ENCODE measurements at places on chromosomes 2 and 18.

GRCh38 chr18:28013066-28013465, 163.9 kb downstream of the CDH2 start:
- DNase-seq: no peak

DNA sequence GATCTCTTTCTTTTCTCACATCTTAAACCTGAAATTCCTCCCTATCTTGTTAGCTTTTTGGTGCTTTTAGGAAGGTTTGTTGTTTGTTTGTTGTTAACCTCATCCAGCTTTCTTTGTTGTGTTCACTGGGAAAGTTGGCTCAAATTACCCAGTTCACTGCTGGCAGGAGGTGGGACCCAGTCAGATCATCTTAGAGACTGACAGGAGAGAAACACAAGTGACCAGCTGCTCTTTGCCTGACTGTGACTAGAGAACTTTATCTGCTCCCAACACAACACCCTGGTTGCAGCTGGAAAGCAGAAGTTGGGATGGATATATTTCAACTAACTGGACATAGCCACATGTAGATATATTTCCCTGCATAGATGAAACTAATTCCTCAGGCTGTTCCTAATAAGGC, 10.0 kb downstream of the MAPK4 start:
- no peak for DNase-seq

- no peak for DNase-seq
Observed at GRCh38 chr2:240981280-240981679, 17.1 kb upstream of the SNED1 start.

- no peak for DNase-seq
Observed at GRCh38 chr2:112622528-112622849, 23.2 kb upstream of the SLC20A1 start.

DNA sequence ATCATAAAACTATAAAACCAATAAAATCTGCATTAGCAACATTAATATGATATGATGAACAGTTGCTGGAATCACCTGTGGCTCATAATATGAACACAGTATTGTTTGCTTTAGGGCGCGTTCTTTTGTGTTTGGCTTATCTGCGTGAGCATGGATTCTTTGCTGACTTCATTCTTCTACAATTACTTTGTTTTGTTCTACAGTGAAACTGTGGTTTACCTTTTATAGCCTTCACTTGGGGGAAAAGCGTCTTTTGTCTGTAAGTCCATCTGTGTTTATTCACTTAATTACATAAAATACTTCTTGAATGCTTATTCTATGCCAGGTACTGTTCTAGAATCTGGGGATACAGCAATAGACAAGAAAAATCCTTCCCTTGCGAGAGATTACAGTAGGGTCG, 74.0 kb upstream of the SEC11C start:
- DNase-seq: no peak

DNA sequence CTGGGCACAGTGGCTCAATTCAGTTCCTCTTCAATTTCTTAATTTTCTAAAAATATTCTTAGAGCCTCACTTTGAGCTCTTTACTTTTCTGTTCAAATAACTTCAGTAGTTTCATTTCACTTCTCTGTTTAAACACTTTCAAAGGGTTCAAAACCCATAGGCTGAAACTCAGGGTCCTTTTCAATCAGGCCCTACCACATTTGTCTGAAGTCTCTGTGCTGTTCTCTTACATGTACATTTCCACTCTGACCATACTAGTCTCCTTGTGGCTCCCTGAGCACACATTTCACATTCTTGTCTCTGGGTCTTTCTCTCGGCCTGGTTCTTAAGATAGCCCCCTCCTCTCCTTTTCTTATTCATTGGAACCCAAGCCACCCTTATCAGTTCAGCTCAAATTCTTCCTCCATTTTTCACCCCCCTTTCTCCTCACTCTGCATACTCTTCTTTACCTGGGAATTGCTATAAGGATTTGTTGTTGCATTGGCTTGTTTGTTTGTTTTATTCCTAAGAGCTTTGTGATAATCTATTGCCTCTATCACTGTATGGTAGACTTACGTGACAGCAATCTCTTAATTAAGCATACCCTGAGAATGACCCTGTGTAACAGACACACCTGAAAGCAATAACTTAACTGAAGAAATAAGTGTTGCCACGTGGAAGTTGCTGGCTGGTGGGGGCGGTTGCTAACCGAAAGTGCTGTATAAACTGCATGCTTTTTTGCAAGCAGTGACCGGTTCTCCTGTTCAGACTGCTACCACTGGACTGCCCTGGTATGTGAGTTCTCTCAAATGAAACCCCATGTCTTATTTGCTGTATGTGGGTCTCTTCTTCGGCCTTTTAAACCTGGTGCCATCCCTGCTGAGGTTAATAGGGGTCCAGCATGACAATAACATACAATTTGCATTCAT, 27.7 kb upstream of the ACADL start:
- no peak for DNase-seq

DNA sequence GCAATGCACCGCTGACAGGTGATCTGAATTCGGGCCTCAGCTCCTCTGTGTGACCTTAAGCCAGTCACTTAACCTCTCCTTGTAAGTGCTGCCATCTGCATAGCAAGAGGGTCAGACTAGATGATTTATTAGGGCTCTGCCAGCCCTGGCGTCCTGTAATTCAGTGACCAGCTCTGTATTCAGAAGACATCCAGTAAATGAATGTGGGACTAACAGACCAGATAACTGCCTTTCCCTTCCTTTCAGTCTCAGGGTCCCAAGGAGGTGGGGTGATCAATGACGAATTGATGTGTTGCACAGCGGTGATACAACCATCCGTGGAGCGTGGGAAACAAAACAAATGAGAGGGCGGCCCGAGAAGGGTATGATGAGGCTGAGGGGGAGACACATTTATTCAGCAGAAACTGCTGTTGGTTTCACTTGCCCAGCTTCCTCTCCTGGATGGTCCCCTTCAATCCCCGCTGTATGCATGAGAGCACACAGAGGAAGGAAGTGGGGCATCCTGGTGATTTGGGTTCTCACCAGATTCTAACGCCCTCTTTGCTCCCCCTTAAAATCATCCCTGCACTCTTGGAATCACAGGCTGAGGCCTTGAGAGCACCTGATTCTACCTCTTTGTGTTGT, 92.8 kb downstream of the VIT start:
- no peak for DNase-seq

DNA sequence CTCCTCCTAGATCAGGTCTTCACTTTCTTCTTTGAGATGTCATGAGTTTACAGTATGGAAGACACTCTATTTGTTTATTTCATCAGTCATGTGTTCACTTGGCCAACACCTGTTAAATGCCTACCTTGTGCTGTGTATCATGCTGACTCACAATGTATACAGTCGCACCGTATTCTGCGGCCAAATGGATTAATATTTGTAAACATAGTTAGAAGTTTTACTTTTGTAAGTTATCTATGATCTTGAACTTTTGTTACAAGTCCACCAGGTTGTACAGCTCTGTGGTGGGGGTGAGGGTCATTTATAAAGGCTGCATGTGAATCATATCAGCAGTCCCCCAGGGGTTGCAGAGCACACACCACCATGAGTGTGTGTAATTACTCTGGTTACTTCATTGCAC, 408.7 kb upstream of the NRP2 start:
- DNase-seq: no peak

DNA sequence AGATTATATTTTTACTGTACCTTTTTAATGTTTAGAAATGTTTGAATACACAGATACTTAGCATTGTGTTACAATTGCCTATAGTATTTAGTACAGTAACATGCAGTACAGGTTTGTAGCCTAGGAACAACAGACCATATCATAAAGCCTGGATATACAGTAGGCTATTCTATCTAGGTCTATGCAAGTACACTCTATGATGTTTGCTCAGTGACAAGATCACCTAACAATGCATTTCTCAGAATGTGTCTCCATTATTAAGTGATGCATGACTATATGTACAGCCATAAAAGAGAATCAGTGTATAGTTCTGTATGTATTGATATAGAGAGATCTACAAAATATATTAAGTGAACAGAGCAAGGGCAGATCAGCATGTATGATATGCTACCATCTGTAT, 616.4 kb downstream of the XIRP2 start:
- no peak for DNase-seq

DNA sequence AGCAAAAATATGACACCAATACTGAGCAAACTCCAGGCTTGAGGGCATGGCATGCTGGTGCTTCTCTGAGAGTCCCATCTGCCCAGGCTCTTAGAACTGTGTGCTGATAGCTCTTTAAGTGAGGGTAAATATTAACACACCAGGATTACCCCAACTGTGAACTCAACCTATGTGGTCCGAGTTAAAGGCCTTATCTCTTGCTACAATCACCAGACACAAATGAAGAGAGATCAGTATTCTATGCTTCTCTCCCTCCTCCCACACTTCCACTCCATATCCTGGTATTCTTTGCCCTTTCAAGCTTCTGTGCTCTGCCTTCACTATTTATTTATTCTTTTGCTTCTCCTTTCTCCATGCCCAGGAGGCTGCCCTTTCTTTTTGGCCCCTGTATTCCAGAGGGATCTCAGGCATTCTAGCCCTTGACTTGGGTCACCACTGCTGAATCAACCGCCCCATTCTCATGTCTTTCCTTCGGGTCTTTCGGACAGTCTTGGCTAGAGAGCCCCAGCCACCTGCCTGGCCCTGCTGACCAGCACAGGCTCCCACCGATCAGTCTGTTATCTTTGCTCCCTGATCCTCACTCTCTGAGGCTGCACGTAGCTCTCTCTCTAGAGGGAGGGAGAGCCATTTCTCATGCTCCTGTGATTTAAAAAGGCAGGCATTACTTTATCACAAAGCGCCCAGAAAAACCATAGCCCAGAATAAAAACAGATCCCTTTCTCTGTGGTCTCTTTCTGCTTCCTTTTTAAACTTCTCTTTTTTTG, 17.2 kb upstream of the HK2 start:
- no peak for DNase-seq

GRCh38 chr2:46056541-46056940, 240.7 kb upstream of the EPAS1 start:
- no peak for DNase-seq

DNA sequence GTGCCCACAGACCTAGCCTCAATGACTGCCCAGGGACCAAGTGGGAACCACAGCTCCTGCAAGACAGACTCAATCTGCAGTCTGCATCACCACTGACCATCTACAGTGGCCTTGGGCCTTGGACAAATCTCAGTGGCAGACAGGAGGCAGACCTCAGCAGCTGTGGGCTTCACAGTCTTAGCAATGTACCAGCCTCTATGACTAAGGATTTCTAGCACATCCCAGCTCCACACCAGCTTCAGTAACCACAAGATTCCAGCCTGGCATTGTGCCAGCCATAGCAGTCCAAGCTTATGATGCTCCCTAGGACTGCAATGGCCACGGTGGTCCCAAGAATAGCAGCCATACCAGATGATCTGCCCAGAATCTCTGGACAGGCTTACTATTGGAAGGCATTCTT, 19.6 kb upstream of the WDR75 start:
- DNase-seq: no peak

- no peak for DNase-seq
Observed at GRCh38 chr2:44941551-44942234, at the start of gene SIX3. Gene SIX3 (plus strand): TSS chr2:44941702. CDS start chr2:44942105, 403 bp downstream.

- DNase-seq: no peak
Observed at GRCh38 chr18:46130061-46130460, 25.9 kb downstream of the HAUS1 start.

GRCh38 chr18:34977838-34978532, 63.2 kb upstream of the MAPRE2 start:
- DNase-seq: no peak

GRCh38 chr2:173934895-173935294, 30.3 kb downstream of the SP3 start:
- no peak for DNase-seq

- DNase-seq: no peak
Observed at GRCh38 chr18:58310517-58310916, 266.5 kb downstream of the NEDD4L start.

GRCh38 chr2:67829470-67829869, 233.3 kb downstream of the C1D start:
- DNase-seq: no peak

DNA sequence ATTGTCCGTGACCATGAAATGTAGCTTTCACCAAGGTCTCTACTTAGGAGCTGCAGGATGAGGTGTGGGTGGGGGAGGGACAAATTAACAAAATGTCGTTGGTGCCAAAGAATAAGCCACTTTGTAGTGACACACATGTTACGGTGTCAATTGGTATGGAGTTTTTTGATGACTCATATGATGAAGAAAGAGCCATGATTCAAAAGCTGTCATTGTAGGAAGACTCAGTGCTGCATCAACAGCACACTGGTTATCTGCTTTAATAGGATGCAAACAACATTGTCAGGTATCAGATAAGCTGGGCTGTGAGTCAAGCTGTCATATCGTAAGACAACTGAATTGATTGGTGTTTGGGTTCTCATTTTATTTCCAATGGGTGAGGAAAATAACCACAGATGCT, 36.6 kb upstream of the BOD1L2 start:
- DNase-seq: no peak

DNA sequence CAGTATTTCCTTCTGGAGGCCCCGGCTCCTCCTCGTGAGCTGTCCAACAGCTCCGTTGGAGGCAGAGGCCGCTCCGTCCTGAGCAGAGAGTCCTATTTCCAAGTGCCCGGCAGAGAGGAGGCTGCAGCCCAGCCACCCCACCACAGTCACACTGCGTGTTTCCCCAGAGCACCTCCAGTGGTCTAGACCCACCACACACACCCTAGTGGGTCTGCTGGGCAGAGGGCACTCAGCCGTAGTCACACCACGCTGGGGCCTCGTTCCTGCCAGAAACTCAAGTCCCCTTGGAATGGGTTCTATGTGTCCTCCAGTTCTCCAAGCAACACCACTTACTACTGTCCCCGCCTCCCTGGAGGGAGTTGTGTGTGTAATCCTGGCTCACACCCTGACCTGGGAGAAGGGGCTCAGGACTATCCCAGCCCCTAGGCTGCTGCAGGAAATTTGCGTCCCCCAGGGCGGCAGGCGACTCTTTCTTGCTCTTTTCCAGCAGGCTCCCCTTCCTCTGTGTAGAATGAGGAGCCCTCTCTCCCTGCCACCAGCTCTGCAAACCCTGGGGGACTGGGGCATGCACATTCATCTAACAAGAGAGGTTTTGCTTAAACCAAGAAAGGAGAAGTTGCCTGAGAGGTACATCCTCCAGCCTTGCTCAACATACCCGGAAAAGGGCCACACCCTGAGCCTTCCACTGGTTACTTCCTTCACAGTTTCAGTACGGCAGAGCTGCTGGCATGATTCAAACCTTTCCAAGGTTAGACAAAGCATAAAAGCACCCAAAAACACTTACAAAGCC, 114.1 kb downstream of the NDUFA10 start:
- DNase-seq: no peak

- DNase-seq: no peak
Observed at GRCh38 chr2:172613615-172614231, 57.8 kb downstream of the PDK1 start.

DNA sequence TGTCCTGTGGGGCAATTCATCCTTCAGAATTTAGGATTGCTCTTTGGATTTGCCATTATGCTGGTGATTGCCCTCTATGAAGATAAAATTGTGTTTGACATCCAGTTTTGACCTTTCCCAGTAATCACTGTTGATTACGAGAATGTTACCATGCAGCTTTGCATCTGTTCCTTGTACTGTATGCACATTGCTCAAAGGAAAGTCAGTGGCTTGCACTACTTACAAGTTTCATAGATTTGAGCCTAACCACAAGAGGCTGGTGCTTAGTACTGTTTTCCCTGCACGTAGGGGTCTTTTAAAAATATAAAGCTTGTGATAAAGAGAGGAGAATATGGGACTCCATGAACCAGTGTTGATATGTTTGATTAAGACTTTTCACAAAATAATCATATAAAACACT, 77.9 kb downstream of the SLC39A10 start:
- no peak for DNase-seq

Measured in cortex of kidney (tissue), 1 donor.